ENCODE measurements at places on chromosomes 2 and 18.

- DNase-seq = no peak
Observed at GRCh38 chr2:45687964-45688363, 36.5 kb downstream of the PRKCE start.

GRCh38 chr2:79573895-79574674 is 61.2 kb downstream of the CTNNA2 start:
- DNase-seq = no peak

- no peak for DNase-seq
Observed at GRCh38 chr2:222594679-222595078, 61.2 kb downstream of the FARSB start.

DNA sequence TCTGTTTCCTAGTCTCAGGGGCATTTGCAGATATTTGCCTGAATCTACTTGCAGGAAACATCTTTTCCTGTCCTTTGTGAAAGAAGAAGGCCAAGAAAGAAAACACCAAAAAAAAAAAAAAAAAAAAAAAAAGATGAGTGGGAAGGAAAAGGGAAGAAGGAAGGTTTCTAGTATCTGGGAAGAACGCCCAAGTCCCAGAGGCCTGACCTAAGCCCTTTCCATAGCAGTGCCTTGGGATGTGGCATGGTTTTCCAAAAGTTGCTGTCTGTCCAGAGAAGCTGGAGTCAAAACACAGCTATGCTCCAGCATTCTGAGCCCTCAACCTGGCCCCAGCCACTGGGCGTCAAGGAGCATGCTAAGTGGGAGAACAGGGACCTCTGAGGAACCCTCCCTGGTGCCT is 123.5 kb downstream of the INHBB start:
- DNase-seq = no peak

- no peak for DNase-seq
Observed at GRCh38 chr18:33697498-33697897, 119.5 kb downstream of the ASXL3 start.

- DNase-seq = no peak
Observed at GRCh38 chr2:179861416-179862067, at the start of gene ZNF385B. Gene ZNF385B, minus strand, starts transcription at chr2:179861612.

- DNase-seq = no peak
Observed at GRCh38 chr2:109138449-109138848, 9.4 kb downstream of the SH3RF3 start.

- DNase-seq = no peak
Observed at GRCh38 chr2:192313773-192314172, 119.0 kb upstream of the TMEFF2 start.

DNA sequence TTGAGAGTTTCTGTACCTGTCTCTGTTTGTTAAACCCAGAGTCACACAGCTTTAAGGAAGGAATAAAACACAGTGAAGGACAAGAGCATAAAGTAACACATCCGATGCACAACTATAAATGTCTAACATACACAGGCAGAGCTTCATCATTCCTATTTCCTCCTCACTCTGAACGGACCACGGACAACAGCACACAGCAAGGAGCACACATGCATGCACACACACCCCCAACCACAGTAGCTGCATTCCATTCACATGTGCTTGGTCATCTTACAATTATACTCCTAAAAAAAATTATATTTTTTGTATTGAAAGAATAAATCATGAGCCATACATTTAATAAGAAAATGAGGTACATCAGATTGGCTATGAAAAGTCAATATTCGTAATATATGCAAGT is 58.3 kb downstream of the ID2 start:
- DNase-seq = no peak

DNA sequence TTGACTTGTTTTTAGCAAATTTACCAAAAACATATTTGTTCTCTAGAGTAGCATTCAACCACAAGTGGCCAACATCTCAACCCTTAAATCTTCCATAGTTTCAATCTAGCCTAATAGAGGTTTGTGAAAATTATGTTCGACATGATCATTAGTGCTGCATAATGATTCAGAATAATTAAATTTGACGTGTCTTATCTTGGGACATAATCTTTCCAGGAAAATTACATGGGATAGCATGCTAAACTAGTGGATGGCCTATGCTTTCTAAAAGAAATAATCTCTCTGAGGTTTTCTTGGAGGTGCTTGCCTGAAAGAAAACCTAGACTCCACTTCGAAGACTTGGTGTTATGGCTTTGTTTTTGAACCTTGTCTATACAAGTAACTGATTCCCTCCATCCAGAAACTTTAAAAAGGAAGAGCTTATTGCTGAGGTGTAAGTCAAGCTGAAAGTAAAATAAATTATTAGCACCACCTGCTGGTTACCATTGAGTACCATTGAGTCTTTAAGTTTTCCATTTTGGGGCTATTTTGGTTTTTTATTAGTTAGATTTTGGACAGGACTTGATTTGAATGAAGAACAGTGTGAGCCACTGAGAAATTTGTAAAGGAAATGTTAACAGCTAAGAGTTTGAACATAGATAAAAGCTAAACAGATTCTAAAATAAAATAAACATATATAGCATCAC is 32.7 kb downstream of the COX7A2L start:
- DNase-seq = no peak

DNA sequence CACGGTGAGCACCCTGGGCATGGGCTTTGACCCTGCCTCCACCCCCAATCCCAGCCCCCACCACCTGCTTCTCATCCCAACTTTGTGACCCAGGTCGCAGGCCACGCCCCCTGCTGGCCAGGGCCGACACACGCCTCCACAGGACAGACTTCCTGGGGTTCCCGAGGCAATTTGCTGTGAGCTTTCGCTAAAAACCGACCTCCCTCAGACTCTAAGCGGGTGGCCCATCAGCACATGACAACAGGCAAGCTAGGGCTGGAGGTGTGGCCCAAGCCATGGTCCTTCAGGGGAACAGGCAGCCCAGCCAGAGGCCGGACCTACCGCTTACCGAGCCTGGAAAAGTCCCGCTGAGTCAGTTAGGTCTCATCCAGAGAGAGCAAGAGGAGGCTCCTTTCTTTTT is 31.9 kb downstream of the C1QL2 start:
- no peak for DNase-seq

DNA sequence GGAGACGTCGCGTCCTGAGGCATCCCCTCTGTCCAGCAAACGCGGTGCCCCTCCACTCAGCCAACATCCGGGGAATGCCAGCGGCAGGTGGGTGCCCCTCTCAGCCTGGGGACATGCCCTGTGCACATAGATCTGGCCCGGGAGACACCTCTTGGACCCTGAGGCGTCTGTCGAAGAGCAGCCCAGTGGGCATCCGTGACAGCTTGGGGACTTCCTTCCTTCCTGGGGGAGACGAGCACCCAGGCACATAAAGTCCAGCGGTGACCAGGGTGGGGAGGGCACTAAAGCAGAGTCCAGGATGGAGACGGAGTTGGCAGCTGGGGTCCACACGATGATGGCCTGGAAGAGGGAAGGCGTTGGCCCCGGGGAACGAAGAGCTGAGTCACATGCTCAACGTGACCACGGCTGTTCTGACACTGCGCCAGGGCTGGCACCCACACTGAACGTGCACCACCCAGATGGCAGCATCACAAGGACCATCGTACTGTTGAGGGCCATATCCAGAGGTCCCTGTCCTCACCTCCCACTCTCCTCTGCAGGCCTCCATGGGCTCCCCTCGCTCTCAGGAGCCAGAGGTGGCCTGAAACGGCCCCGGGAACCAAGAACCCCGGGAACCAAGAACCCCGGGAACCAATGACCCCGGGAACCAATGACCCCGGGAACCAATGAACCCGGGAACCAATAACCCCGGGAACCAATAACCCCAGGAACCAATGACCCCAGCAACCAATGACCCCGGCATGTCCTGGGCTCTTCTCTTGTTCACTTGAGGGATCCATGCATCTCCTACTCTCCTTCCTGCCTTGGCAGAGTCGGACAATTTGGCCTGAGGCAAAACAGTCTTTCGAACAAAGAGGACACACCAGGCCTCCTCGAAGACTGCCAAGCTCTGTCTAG is 22.6 kb downstream of the HDAC4 start:
- no peak for DNase-seq

GRCh38 chr2:85886590-85886989 is 2.2 kb downstream of the ST3GAL5 start:
- no peak for DNase-seq

DNA sequence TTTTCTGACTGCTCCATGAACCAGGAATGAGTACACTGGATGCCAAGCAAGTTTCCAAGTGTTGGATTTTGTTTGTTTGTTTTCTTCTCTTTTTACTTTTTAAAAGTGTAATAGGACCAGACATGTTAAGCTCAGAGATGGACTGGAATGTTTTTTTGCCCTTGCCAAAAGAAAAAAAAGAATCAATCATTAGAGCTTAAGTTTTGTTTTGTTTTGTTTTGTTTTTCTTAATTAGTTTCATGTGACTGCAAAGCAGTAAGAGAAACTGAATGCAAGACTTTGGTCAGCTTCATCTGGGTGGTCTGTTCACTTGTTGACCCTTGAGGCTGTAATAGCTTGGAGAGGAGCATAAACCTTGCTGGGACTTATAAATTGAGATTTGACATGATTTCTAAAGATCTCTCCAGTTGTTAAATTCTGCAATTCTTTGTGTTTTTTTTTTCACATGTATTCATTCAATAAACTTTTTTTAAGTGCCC is 42.4 kb upstream of the SLC1A4 start:
- DNase-seq = no peak

DNA sequence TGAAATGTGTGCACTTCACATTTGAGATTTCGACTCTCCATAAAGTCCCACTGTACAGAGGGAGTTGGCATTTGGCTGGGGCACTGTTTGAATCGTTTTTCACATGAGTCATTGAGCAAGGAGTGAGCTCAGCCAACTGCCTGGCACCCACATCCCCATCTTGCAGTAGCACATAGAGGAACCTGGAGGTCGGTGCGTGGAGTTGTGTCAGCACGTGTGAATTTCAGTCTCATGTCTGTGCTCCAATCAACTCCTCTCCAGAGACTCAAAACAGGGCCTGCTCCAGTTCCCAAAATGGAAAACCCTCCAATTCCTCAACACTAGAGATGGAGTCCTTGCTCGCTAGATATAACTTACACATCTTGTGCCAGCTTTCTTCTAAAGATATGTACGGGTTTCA is 126.8 kb upstream of the CAPN13 start:
- no peak for DNase-seq

DNA sequence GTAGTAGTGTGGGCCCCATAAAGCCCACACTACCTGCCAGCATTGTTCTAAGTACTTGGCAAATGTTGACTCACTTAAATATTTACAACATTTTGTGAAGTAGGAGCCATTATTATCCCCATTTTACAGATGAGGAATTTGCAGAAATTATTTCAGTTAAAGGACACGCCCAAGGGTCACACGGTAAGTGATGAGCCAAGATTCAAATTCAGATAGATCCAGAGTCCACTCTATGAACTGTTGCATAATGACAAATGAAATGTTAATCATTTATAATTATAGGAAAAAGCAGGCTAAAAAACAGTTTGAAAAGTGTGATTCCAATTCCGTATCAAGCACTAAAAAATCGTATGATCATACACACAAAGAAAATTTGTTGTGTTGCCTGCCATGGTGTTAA is 108.4 kb downstream of the MDH1 start:
- no peak for DNase-seq

- DNase-seq = no peak
Observed at GRCh38 chr2:226427538-226428307, 371.9 kb downstream of the IRS1 start.

- DNase-seq = no peak
Observed at GRCh38 chr2:10359246-10359645, 56.5 kb downstream of the HPCAL1 start.

DNA sequence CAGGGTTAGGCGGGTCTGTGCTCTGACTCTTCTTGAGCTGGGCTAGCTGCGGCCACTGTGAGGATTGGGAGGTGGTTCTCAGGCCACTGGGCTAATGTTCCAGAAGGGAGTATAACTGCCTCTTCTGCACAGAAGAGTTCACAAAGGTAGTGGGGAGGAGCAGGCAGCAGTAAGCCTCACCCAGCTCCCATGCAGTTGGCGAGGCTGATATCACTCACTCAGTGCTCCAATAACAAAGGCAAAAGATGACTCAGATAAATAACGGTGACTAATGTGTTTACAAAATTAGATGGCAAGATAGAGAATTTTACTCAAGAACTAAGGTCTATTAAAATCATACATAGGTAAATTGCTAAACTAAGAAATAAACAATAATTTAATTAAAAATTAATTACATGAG is 174.2 kb upstream of the TMEM200C start:
- DNase-seq = no peak

- DNase-seq = no peak
Observed at GRCh38 chr2:1692342-1692741, 52.0 kb downstream of the PXDN start.

DNA sequence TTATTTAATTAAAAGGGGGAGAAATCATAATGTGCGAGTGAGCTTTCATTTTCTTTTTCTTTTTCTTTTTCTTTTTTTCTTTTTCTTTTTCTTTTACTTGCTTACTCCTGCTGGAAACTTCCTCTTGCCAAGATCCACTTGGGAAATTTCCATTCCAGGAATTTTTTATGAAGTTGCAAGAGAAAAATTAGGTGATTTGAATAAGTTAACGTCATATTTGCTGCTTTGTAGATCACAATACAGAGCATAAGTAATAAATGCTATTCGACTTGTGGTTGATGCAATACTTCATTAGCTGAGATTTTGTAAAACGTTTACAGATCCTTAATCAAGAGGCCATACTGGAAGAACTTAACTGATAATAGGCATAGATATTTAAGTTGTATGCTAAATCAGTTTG is 354.7 kb upstream of the SMIM21 start:
- DNase-seq = no peak

GRCh38 chr2:84057917-84058560 is 401.0 kb downstream of the SUCLG1 start:
- no peak for DNase-seq

- DNase-seq = no peak
Observed at GRCh38 chr2:164662868-164663631, 41.8 kb upstream of the GRB14 start.

DNA sequence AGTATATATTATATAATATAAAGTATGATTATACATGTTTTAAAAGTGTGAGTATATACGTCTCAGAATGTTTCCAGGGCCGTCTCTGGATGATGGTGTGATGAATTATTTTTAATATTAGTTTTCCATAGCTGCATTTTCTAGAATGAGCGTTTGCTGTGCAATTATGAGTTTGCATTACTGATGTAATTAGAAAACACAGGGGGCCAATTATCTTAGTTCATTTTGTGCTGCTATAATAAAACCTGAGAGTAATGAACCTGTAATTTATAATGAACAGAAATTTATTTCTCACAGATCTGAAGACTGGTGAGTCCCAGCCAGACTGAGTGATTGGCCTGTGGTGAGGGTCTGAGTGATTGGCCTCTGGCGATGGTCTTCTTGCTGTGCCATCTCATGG is 4.0 kb upstream of the HJURP start:
- no peak for DNase-seq

- DNase-seq = no peak
Observed at GRCh38 chr2:21245565-21245964, 121.8 kb downstream of the TDRD15 start.

- DNase-seq = no peak
Observed at GRCh38 chr2:176182671-176183070, 5.8 kb upstream of the HOXD1 start.
